Hematopoietic multipotent progenitor cell treated with erythropoietin and hydrocortisone succinate and interleukin-3 and kit ligand, for 15 days (in vitro differentiated cells): ENCODE measurements at places on chromosomes 5 and 9.

DNA sequence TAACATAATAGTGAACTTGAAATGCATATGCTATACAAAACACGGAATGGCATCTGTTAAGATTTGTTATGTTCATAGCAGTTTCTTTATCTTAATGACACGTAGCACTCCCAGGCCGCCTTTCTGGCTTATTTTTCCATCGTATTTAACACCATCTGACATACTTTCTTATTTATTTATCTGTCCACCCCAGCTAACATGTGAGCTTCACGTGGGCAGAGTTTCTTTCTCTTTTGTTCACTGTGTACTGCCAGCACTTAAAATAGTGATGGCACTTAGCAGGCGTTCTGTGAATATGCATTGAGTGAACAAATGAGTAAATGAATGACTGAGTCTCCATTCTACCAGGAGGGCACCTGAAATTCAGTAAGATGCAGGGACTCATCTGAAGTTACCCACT is 29.4 kb upstream of the SYNPO start:
- DNase-seq, result no peak

GRCh38 chr5:81361600-81361999 is 32.3 kb downstream of the ACOT12 start:
- no peak for DNase-seq

- DNase-seq, result no peak
Observed at GRCh38 chr5:106127985-106128384, 1542.8 kb downstream of the EFNA5 start.

DNA sequence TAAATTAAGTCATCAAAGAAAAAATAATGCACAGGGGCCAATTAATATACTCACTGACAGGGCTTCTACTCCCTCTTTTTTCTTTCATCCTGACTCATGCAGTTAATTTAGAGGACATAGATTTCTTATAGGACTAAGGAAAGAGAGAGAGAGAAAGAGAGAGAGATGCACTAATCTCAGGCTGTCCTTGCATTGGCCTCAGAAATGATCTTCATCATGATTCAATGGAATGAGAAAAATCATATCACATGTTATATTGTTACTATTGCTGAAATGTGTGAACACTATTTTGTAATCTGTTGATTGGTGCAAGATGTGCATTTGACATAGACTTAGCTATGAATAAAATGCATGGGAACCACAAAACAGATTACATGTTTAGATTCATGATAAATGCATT is 608.3 kb upstream of the NUDT12 start:
- no peak for DNase-seq

DNA sequence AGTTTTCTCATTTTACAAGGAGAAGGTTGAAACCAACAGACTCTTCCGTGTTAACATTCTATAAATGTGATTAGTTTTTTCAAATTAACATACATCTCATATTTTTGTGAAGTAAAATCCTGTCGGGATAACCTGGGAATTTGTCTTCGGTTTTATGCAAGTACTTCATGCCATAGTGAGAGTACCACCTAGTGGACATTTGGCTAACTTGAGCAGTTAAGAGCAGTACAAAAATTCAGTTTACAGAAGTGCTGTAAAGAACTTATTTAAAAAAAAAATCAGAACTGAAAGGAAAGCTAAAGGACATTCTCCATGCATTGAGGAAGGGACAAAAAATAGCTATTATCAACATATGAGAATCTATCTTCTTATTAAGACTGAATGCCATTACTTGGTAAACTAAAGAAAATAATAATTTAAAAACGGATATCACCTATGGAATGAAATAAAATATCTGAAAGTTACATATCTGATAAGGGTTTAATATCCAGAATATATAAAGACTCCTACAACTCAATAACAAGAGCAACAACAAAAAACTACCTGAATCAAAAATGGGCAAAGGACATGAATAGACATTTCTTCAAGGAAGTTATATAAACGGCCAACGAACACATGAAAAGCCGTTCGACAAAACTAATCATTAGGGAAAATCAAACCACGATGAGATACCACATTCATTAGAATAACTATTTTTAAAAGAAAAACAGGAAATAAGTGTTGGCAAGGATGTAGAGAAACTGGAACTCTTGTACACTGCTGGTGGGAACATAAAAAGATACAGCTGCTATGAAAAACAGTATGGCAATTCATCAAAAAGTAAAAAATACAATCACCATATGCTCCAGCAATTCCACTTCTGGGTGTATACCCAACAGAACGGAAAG is 117.0 kb upstream of the GNA14 start:
- peak; percentile 19 for DNase-seq

DNA sequence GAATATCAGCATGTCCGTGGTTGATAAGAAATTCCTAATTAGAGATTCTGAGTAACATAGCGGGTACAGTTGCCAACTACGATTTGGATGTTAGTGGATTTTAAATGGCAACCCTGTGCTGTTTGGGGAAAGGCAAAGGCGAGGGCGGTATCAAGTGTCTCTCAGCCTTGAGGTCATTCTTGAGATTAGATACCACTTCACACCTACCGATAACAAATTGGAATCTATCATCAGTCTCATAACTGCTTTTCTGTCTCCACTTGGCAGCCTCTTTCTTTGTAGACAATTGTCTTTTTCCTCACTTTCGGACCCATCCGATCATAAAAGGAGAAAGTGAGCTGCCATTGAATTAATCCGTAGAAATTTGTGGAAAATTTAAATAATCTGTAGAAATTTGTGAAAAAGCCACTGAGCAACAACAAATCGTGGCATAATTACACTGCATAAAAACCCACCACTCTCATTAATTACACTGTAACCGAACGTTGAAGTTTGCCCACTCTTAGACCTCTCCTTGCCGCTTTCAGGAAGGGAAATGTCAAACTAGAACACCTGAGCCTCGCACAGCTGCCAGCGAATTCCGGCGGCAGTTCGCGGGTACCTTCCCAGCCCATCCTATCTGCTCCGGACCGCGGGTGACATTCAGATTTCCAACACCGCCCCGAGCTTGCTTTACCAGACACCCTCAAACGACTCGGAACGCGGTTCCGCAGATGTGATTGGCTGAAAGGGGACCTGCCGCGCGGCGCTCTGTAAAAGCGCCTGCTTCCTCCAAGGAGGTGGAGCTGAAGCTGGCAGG is 849 bp upstream of the RGMB start:
- no peak for DNase-seq
